KBM-7 (cell line): ENCODE measurements at places on chromosomes 11 and 22.
A peak's percentile ranks its signal among the peaks of the same experiment; 100 is the strongest.

DNA sequence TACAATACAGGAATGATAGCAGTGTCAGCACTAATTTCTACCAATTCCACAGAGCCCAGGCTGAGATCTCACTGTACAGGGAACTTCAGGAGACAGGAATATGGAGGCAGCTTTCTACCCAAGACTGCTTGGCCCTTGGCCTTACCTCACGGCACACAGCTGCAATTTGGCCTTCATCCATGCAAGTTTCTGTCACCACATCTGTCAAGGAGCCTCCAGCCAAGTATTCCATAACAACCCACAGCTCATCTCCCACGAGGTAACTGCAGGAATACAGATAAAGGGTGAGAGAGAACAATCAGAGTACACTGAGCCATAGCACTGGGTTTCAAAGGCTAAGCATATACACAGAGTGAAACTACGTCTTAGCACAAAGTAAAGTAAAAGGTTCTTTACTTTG lies 39.0 kb upstream of the GDPD4 start:
- no peak for DNase-seq

DNA sequence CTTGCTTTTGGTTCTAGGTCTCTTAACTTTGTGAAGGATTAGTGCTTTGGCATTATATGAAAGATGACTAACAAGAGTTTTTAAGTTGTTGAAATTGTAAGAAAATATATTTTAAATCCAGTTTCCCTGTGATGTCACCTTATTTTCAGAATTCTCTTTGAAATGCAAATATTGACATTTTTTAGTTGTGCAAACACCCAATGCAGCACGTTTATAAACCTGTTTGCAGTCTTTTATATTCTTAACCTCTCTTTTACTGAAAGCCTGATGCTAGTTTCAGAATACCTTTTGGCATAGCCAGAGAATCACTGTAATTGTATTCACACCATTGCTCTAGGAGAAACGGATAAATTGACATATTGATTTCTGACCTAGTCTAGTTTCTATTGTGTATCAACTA lies 42.8 kb upstream of the SLC37A2 start:
- no peak for DNase-seq

DNA sequence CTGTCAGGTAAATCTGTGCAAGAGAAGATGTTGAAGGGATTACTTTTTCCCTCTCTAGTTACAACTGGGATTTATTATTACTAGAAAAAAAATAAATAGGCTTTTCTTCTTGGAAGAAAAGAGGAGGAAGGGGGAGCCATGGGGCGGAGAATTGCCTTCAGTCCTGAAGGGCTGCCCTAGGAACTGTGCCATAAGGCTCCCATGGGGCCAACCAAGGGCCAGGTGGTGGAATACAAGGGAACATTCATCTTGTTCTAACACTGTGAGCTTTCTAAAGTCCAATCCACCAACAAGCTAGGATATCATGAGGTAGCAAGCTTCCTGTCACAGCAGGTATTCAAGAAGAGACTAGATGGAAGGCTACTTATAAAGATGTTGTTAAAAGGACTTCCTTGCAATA lies 24.8 kb upstream of the NRIP3 start:
- no peak for DNase-seq

- no peak for DNase-seq
Measured at GRCh38 chr22:34877506-34877905, 188.5 kb upstream of the ISX start.

GRCh38 chr22:35069541-35069940 lies 3.6 kb downstream of the ISX start:
- peak; percentile 8 for DNase-seq

- DNase-seq = no peak
Measured at GRCh38 chr11:96035740-96036078, 111.8 kb upstream of the MTMR2 start.

DNA sequence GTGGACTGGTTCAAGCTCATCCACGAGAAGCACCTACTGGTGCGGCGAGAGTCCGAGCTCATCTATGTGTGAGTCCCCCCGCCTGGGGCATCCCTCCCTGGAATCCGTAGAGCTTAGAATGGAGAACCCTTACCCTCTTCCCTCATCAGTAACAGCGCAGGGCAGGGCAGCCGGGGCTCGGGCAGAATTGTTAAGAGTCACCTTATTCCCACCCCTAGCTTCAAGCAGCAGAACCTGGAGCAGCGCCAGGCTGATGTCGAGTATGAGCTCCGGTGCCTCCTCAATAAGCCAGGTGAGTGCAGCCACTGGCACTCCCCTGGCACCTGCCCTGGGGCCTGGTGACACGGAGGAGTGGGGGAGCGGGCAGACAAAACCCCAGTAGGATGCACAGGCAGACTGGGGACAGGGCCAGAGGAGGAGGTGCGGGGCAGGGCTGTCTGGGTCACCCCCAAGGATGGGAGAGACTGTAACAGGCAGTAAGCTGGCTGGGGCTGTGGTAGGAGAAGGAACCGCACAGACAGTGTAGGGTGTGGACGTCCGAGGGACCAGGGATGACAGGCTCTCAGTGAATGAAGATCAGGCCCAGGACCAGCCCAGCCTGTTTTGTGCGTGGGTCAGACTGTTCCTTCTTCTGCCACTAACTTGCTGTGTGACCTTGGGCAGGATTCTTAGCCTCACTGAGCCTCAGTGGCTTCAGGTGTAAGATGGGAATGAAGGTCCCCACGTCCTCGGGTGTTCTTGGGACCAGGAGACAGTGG lies 20.4 kb downstream of the C22orf23 start:
- no peak for DNase-seq

DNA sequence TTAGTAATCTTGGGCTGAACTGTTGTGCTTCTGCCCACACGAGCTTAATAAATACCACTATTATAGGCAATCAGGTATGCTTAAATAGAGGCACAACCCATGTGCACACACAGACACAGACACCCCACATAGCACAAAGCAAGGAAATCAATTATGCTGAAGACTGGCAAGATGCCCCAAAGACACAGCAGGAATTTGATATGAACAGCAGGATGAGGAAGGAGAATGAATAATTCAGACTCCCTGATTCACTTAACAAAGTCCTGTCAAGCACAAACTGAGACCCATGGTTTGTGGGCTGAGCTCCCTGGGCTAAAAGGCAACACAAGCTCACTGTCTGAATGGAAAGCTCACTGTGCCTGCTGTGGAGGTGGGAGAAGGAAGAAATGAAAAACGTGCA lies 42.5 kb downstream of the RBFOX2 start:
- no peak for DNase-seq

- DNase-seq = no peak
Measured at GRCh38 chr11:70892889-70893288, 359.5 kb downstream of the SHANK2 start.

- no peak for DNase-seq
Measured at GRCh38 chr22:29266564-29267461, 968 bp downstream of the RHBDD3 start.

- DNase-seq = peak; percentile 64
Measured at GRCh38 chr11:14249121-14249963, 109.6 kb downstream of the RRAS2 start.

DNA sequence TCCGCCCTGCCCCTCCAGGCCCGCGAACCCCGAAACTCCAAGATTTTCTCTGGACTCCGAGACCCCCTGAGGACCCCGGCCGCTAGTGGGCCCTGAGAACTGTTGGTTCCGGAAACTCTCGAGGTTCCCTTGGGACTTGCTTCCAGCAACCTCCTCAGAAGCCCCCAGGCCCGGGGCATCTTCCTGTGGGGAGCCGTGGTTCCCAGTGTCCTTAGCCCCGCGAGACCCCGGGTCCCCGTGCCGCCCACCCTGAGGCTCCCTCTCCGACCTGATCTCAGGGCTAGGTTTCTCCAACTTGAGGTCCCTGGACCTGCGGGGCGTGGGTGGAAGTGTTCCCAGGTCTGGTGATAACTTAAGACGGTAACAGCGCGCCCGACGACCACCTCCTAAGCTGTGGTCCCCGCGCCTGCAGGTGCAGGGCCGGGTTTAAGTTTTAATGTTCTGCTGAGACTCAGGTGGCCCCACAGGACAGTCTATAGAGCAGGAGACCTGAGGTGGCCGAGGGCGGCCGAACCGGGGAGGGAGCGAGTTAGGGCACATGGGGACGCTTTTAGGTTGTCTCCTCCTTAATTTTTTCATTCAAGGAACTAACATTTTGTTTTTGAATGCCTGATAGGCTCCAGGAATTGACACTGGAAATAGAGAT lies 720 bp downstream of the FAM118A start:
- no peak for DNase-seq

GRCh38 chr11:66975405-66976027 lies 412 bp downstream of the C11orf86 start:
- no peak for DNase-seq

- no peak for DNase-seq
Measured at GRCh38 chr11:117898059-117898458, 21.6 kb upstream of the FXYD6 start.
